ENCODE measurements at places on chromosomes 13 and 19. TPM values are rescaled to one million over a fixed set of nuclear protein-coding genes. Genes with fewer than 3 reads are reported as not detected.

LRRC8E gene
- 1.7 TPM for polyA plus RNA-seq

CYP4F8 gene
- not detected for polyA plus RNA-seq

SIGLEC5 gene
- polyA plus RNA-seq, result 1.2 TPM

FFAR1 gene
- not detected for polyA plus RNA-seq

- no peak for DNase-seq
These were observed 9.3 kb upstream of the LRRC25 start for GRCh38 chr19:18406749-18407148.

DNA sequence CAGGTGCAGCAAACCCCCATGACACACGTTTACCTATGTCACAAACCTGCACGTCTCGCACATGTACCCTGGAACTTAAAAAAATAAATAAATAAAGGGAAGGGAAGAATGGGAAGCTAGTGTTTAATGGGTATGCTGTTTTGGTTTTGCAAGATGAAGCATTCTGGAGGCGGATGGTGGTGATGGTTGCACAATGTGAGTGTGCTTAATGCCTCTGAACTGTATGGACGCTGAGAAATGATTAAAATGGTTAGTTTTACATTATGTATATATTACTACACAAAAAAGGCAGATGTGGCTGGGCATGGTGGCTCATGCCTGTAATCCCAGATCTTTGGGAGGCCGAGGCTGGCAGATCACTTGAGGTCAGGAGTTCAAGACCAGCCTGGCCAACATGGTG lies 17.8 kb downstream of the NFILZ start:
- no peak for DNase-seq

DNA sequence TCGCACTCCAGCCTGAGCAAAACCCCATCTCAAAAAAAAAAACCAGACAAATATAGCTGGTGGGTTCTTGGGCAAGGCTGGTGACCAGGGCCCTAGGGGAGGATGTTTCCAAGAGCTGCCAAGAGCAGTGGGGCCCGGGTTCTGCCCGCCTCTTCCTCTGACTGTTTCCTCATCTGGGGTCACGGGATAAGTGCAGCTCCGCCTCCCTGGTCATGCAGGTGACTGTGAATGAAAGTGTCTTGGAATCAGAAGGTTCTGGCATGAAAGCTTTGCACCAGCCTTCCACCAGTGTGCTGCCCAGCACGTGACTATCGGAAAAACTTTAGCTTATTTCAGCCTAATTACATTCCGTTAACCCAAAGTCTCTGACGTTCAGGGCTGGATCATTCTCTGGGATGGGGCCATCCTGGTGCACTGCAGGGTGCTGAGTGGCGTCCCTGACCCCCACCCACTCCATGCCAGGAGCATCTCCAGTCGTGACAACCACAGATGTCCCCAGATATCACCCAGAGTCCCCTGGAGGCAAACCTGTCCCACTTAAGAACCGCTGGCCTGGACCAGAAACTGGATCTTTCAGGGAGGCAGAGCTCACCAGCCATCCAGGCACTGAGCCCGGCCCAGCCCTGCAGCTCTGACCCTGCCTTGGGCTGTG lies 85.6 kb downstream of the GNG7 start:
- peak; percentile 67 for DNase-seq

DNA sequence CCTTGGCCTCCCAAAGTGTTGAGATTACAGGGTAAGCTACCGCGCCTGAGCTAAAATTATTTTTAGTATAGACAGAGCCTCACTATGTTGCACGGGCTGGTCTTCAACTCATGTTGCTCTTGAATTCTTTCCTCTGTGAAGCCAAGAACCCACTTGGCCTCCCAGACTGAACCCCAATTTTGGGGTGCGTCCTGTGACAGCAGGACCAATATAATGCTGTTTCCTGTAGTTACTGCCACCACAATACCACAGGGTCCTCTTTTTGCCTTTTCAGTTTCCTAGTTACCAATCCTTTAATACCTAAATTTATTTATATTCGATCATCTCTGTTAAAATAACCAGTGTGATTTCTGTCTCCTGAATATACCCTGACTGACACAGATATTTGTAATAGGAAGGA lies 32.9 kb downstream of the TSKS start:
- no peak for DNase-seq
